ENCODE measurements at places on chromosomes 16 and 17.
A peak's percentile ranks its signal among the peaks of the same experiment; 100 is the strongest.

GRCh38 chr16:51151435-51151960 lies 428 bp upstream of the SALL1 start:
- DNase-seq = peak; percentile 81

- peak; percentile 90 for DNase-seq
Measured at GRCh38 chr16:30896889-30897733, 697 bp downstream of the CTF1 start.

DNA sequence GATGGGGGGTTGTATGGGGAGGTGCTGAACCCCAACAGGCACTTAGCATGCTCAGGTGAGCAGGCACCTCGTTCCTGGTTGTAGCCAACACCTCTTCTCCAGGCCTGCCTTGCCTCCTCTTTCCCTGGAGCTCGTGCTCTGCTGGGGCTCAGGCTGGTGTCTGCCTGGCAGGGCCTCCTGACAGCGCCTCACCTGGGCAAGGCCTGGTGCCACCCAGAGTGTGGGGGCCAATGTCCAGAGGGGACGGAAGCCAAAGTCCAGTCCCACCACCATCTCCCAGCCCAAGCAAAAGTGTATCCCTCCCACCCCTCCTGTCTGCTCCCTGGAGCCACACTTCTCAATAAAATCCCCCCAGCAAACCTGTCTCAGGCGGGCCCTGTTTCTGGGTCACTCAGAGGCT lies 304.2 kb upstream of the TNRC6C start:
- DNase-seq = no peak

DNA sequence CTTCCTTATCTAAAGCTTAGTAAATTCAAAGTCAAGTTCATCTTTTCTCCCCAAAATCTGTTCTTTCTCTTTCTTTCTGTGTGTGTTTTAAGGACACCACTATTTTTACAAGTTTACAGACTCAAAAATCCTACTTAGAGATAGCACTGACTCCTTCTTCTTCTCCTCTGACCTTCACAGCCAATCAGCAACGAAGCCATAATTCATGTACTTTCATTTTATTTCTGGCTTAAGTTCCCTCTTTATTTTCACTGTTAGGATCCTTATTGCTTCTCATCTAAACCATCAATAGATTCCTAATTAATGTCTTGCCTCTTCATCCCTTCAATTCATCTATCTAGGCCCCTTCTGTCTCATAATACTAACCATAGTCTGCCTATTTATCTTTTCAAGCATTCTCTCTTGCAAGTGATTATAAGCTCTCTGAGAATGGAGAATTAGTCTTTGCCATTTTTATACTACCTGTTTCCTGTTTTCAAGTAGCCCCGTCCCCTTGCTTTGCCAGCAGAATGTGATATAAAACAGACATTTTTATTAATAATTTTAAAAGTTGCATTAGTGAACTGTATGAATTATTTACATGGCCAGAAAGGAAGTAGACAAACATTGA lies 27.0 kb downstream of the CDC27 start:
- DNase-seq = no peak

DNA sequence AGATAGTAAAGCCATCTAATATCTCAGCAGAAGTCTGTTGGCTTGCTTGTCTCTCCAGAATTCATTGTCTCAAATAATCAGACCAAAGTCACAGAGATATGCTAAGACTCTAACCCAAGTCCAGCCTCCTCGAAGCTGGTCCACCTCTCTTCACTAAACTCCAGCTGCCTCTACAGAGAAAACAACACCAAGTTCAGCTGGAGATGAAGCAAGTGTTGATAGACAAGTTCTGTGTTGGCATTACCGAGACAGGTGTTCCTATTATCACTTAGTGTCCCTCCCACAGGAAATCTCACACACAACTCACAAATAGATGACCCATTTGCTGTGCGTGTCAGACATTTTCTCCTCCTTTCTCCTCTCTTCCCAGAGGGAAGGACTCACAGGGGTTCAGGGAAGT lies 164.4 kb upstream of the ANKFN1 start:
- no peak for DNase-seq

DNA sequence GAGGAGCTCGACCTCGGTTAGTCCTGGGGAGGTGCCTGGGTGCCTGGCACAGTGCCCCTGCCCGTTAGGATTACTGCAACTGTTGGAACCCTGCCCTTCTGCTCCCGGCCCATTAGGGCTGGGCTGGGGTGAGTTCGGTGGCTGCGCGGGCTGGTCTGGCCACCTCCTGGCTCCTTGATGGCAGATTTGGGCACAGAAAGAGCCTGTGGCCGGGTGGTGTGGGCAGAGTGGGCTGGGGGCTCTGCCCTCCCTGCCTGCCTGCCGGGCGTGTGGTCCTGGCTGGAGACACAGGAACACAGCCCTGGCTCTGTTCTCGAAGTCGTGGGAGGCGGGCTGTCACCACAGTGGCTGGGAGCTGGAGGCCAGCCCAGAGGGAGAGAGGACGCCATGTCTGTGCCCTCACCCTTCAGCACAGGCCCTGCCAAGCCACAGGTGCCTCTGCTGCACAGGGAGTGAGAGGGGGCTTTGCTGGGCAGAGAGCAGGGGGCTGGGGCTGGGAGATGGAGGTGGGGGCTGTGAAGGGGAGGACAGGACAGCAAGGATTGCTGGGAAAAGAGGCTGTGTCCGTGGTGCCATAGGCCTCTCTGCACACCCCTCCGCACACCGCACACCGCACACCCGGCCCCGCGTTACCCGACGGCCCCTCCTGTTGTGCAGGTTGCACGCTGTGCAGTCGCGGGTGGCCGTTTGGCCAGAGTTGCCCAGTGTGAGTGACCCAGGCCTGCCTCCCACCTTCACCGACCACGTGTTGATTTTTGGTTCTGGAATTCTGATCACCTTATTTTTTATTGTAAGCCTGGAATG lies 236.6 kb upstream of the GSE1 start:
- peak; percentile 67 for DNase-seq

DNA sequence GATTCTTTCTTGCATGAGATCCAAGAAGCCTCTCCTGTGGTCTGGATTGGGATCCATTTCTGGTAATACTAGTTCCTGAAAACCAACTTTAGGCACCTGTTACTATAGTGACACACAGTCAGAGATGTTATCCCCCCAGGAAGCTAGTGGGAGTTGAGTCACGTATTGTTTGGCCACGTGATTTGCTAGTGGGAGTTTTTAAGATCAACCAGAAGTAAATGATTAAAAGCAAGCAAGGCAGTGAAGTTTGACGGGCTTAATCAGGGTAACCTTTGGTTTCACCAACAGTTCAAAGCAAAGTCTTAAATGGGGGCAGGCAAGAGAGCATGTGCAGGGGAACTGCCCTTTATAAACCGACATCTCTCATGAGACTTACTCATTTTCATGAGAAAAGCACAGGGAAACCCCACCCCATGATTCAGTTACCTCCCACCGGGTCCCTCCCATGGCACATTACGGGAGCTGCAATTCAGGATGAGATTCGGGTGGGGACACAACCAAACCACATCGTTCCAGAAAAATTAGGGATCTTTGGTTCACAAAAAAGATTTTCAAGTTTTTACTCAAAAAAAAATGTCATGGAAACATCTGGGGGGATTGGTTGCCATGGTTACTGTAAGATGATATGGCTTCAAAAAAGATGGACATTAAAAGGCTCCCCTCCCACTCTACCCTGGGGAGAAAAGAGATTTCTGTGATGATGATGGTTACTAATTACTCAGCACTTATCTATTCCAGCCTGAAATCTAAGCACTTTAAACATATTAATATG lies 483.1 kb upstream of the ERCC4 start:
- no peak for DNase-seq

All from SK-N-SH (cell line).